ENCODE measurements at places on chromosomes 2 and 18. TPM values are rescaled to one million over a fixed set of nuclear protein-coding genes. Genes with fewer than 3 reads are reported as not detected.

The MBP gene
- total RNA-seq, result 3.8 TPM

The ANKRD30BL gene
- not detected for total RNA-seq

The TMEM178A gene
- 1.0 TPM for total RNA-seq

The IL36G gene
- not detected for total RNA-seq

The CDCA7 gene
- 4.7 TPM for total RNA-seq
